Activated CD4-positive, alpha-beta T cell treated with anti-CD3 and anti-CD28 coated beads, Interleukin-2, amount 50 U/mL, for 48 hours (primary cell): ENCODE measurements at places on chromosomes 12 and 14.
A peak's percentile ranks its signal among the peaks of the same experiment; 100 is the strongest.

- DNase-seq = no peak
These were observed 5.7 kb downstream of the FNTB start for GRCh38 chr14:64992328-64992885.

DNA sequence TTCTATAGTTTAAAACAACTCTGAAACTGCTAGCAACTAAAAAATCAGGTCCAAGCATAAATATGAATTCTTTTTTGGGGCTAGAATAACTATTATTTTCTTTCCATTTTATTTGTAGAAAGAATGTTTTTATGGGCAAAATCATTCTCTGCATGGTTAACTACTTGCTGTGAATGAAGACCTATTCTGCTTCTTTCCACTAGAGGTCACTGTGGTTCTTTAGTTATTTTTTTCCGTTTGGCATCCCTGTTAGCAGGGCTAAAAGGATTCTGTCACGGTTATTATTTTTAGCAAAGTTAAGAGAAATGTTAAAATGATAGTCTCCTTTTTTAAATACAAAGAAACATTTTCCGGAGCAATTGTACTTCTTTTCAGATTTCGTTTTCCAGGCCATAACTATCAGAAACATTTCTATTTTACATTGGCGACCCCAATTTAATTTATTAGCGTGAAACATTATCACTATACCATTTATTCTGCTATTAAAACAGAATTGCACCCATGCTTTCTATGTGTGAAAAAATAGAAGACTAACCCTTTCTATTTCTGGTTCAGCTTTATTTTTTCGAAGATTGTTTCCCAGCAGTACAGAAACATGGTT is 404.8 kb downstream of the ATP23 start:
- DNase-seq = no peak

GRCh38 chr12:96401076-96401871 is 1.0 kb upstream of the CDK17 start:
- DNase-seq = peak; percentile 51

DNA sequence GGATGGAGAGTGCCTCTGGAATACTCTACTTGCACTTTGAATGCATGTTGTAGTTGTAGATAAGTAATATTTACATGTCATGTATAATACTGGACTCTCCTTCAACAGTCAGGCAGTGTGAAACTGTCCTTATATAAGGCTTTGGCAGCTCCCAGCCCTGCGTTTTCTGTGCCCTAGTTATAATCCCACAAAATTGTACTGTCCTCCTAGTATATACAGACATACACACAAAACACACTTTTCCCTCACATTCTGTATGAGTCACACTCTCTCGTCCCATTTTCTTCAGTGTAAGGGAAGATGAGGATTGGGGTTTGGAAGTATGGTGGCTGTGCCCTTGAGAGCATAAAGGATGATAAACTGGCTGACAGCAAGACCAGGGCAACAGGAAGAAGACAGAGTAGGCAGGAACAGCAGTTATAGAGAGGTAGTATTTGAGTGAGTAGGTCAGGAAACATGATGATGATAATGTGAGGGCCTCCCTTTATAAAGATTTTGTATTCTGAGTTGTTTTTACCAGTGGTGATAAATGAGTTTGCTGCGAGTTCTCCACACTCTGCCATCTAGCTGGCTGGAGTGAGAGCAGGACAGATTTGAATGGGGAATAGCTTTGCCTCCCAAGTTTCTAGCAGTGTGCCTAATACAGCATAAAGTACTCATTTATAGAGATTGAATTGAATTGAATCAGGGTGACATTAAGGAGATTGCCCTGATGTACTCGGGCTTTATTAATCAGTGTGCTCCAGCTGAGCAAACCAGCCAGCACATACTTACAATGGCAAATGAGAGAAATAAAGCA is 5.0 kb downstream of the CREBL2 start:
- DNase-seq = no peak

GRCh38 chr14:87784386-87784785 is 208.6 kb downstream of the GALC start:
- DNase-seq = no peak

GRCh38 chr12:92581604-92582003 is 121.2 kb upstream of the PLEKHG7 start:
- no peak for DNase-seq

GRCh38 chr12:124110372-124110883 is 137.4 kb downstream of the ZNF664 start:
- DNase-seq = no peak

GRCh38 chr12:5200278-5201087 is 156.8 kb downstream of the KCNA5 start:
- peak; percentile 47 for DNase-seq

DNA sequence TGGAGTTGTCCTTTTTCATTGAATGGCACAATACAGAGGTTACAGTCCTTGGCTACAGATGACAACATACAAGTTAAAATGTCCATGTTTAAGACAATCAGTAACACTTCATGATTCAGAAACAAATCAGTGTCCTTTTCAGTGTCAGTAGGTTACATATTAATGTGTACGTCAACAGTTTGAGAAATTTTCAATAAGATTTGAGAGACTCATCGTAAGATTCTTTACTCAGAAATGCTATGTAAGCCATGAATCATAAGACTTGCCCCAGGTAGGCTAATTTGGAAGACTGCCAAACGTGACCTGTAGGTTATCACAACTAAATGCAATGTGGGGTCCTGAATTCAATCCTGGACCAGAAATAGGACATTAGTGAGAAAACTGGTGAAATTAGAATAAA is 3.5 kb downstream of the RDH12 start:
- DNase-seq = no peak

DNA sequence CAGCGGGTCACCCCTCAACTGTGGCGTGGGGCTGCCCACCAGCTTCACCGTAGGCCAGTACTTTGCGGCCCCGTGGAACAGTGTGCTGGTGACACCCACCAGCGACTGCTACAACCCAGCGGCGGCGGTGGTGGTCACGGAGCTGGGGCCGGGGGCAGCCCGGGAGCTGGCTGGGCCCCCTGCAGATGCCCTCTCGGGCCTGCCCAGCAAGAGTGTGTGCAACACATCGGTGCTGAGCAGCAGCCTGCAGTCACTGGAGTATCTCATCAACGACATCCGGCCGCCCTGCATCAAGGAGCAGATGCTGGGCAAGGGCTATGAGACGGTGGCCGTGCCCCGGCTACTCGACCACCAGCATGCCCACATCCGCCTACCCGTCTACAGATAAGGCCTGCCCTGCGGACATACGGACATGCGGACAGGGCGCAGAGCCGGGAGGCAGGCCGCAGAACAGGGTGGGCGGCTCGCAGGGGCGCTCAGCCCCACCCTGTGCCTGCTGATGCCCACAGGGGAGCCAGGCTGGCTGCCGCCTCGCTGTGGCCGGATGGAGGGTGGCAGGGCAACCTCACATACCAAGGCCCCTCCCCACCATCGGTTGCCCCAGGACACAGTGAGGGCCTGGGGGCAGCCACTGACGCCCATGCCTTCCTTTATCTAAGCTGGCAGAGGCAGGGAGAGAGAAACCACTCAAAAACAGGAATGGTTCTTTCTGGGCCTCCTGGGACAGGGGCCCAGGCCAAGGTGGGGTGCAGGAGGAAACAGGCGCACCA is 55.5 kb downstream of the FAM222A start:
- DNase-seq = no peak

DNA sequence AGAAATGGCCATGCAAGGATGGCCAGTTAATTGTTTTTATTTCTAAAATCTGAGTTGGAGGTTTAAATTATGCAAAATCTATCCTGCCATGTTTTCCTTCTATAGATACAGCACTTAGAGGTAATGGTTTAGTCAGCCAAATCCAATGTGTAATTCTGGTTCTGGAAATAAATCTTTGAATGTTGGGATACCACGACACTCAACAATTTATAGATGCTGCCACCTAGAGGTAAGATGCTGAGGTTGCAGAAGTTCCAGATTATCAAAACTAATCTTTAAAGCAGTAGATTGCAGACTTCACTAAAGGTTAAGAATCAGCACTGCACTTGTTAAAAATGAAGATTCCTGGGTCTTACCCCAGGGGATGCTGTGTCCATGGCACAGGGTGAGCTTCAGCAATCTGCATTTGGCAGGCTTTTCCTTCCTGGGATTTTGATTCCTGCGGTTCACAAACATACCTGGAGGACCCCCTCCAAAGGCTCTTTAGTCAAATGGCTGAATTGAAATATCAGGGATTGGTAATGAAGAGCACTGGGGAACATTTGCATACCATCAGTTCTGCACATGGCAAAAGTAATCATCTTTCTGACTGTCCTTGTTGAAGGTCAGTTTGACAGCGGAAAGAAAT is 53.4 kb upstream of the ANO4 start:
- no peak for DNase-seq

DNA sequence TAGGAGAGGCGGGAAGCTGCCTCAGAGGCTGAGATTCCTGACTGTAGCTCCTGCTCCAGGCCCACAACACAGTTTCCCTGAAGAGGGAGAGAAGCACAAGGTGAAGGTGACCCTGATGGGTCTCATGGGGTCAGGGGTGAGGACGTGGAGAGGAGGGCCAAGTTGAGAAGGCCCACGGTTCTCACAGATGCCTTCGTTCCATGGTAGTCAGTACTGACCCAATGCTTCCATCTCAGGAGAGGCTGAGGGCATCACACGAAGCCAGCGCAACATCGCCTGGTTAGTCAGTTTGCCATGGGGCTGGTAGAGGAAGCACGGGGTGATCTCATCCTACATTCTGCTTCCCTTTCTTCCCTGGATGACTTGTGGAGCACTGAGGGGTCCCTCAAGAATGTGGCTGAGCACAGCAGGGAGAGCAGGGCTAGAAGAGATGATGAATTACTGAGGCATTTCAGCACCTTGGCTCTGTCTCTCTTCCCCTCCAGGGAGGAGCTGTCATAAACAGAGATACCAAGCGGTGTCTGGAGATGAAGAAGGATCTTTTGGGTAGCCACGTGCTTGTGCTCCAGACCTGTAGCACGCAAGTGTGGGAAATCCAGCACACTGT is 51.9 kb downstream of the GALNT8 start:
- DNase-seq = no peak

DNA sequence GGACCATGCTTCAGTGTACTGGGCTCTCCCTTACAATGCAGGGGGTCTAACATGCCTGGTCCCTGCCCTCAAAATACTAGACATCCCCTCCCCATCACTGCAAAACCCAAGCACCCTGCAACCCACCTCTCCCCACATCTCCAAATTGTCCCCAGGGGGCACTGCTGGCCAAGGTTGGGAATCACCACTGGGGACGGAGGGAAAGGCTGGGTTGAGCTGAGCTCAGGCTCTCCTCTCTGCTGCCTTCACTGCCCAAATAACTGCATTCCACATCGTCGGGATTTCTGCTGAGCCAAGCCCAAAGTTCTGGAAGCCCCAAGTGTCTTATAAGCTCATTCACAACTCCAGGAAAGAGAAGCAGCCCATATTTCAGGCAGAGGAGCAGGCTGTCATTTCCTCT is 69.6 kb downstream of the NT5DC3 start:
- DNase-seq = peak; percentile 13

DNA sequence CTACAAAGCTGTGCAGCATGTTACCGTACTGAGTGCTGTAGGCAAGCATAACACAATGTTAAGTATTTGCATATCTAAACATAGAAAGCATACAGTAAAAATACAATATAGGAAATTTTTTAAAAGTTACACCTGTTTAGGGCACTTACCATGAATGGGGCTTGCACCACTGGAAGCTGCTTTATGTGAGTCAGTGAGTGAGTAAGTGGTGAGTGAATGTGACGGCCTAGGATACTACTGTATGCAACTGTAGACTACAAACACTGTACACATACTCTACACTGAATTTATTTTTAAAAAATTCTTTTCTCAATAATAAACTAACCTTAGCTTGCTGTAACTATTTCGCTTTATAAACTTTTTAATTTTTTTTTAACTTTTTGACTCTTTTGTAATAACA is 82.1 kb upstream of the FSCB start:
- DNase-seq = no peak

- DNase-seq = no peak
These were observed 1.9 kb upstream of the TSPAN9 start for GRCh38 chr12:3075315-3075714.

DNA sequence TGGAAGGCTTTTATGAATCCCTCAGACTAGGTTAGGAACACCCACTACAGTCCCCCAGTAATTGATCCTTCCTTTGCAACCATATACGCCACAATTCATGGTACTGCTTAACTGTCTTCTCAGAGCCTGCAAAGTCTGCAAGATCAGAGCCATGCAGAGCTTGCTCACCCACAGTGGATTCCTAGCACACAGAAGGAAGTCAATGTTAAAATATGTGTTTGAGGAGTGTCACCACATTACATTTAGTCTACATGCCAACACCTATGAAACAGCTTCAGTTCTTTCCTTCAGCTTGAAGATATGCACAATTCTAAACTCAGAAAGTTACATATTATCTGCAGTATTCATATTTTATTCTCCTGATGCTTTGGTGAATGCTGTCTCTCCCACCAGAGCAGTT is 138.5 kb downstream of the NDUFA12 start:
- no peak for DNase-seq

GRCh38 chr12:109609342-109609741 is 35.7 kb downstream of the MVK start:
- no peak for DNase-seq

GRCh38 chr14:55578511-55578910 is 1.5 kb upstream of the KTN1 start:
- DNase-seq = no peak

DNA sequence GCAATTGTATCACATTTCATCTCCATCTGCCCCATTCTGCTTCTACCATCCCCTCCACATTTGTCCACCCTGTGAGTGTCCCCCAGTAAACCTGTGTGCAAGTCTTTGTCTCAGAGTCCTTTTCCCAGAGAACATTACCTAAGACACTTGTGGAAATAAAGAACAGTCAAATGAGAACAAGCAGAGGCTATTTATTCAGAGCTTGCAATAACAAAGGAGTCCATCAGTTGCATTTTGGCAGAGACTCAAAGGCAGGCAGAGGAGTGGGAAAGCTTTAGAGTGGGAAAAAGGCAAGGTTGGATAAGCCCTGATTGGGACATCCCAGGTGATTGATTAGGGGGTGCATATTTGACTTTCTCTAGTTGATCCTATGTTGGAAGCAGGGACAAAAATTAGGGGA is 18.2 kb upstream of the PPFIBP1 start:
- DNase-seq = no peak

- DNase-seq = no peak
These were observed 1.2 kb downstream of the SLC2A13 start for GRCh38 chr12:40104461-40105264.

- no peak for DNase-seq
These were observed 45.9 kb downstream of the SLC6A12 start for GRCh38 chr12:167959-168600.

- DNase-seq = peak; percentile 24
These were observed 450 bp downstream of the DDN start for GRCh38 chr12:48998497-48999353.

DNA sequence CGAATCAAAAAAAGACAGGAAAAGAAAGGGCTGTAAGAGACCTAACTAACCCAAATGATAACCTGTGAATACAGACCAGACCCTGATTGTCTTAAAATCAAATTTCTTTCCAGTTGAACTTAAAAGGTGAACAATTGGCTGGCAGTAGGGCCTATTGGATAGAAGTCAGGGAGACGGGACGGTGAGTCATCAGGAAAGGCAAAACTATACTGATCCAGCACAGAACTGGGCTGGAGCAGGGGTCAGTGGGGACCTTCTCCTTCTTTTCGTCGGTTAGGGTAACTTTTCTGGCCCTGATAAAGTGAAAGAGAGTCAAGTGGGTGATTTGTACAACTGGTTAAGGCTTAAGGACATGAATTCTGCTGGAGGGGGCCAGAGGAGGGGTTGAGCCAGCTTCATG is 84.9 kb upstream of the OTX2 start:
- DNase-seq = no peak

GRCh38 chr12:26966842-26967241 is 28.6 kb downstream of the FGFR1OP2 start:
- no peak for DNase-seq

- no peak for DNase-seq
These were observed 182.9 kb downstream of the KIF26A start for GRCh38 chr14:104321088-104321801.
